ENCODE measurements at places on chromosomes 3 and 15.

- DNase-seq, result no peak
Observed at GRCh38 chr3:41175365-41175764, 23.9 kb upstream of the CTNNB1 start.

DNA sequence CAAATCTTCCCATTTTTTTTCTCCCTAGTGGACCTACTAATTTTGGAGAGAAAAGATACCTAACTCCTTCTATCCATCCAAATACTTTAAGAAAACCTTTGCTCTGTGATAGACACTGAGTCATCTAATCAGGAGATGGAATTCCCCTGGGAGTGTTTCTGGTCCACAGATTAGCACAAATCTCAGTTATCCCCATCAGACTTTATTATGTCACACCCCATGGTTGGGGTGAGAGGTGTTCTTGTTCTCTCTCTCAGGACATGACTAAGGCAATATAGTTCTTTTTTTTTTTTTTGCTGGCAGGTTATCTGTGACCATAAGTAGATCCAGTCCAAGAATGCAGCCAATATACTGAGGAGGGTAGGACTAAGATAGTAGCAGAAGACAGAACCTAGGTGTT lies 15.8 kb downstream of the SLC9A9 start:
- DNase-seq, result no peak

DNA sequence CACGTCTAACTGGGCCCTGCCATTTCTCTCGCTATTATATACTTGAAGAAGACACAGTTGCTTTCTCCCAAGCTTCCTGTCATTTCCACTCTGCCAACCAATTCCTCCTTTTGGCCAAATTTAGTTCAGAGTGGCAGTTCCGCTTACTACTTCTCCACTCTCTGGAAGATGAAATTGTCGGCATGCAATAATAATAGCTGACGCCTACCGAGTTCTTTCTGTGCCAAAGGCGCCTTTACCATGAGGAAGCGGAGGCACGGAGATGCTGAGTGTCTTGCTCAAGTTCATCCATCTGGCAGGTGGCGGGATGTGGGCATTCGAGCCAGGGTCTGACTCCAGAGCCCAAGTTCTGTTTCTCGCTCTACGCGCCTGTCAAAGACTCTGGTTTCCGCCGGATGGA lies 14.6 kb upstream of the NRROS start:
- peak; percentile 79 for DNase-seq

- no peak for DNase-seq
Observed at GRCh38 chr3:110027446-110028080, 690.2 kb upstream of the DPPA4 start.

GRCh38 chr3:24355806-24356205 lies 138.8 kb downstream of the THRB start:
- no peak for DNase-seq

DNA sequence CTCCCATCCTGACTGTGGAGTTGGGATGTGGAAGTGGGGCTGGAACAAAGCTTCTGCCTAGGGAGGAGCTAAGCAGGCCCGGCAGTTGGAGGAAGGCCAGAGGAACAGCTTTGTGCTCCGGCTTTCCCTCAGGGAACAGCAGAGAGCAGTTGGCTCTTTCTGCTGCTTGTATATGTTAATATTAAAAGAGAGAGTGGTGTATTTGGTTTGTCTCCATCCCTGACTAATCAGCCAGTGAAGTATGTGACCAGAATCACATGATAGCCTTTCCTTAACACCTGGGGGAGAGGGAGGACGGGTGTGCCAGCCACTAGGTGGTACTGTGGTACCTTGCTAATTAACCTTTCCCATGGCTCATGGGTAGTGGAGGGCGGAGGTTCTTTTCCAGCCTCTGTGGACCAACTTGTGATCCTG lies 10.0 kb downstream of the EIF2B5 start:
- DNase-seq, result no peak

DNA sequence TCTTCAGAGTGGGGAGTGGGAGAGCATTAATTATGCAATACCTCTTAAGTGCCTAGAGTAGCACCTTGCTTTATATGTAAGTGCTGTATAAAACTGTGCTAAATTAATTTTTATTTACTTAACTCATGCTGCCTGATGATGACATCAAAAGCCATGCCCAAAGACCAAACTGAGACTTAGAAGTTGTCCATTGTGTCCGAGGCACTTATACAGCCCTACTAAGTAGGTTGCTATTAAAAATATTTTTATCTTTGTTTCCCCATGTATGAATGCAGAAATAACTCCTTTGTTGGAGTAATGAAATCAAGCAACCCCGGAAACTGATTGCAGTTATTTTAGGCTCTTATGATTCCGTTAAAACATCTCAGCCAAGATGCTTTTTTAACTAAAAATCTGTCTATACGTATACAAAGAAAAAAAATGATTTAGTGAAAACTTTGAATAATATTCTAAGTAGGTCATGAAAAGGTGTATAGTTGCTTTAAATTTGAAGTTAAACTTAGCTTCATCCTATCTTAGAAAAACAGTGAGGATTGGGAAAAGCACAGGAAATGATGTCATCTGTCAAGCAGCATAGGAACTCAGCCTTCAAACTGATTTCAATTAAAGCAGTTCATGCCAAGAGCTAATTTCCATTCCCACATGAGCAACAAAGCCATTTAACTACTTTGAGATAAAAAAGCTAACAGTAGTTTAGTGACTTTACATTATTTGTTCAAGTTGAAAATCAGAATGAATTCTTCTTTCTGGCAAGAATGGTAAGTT lies 43.0 kb downstream of the FBN1 start:
- no peak for DNase-seq

GRCh38 chr15:45594835-45595530 lies 7.8 kb downstream of the BLOC1S6 start:
- DNase-seq, result no peak
